ENCODE measurements at places on chromosomes 6 and 20. TPM values are rescaled to one million over a fixed set of nuclear protein-coding genes. Genes with fewer than 3 reads are reported as not detected.

ISM1 gene
- 2.2 TPM for polyA plus RNA-seq

SMIM8 gene
- 2.1 TPM for polyA plus RNA-seq

ARFRP1 gene
- polyA plus RNA-seq: 37.4 TPM

GRM1 gene
- polyA plus RNA-seq: 0.01 TPM

SNAP25 gene
- polyA plus RNA-seq: not detected

PSMB9 gene
- polyA plus RNA-seq: 29.0 TPM

OR14J1 gene
- not detected for polyA plus RNA-seq

SLCO4A1 gene
- 1.4 TPM for polyA plus RNA-seq

CDH4 gene
- 1.1 TPM for polyA plus RNA-seq

COL12A1 gene
- polyA plus RNA-seq: 96.9 TPM

DDO gene
- polyA plus RNA-seq: not detected

- DNase-seq: no peak
These were observed 20.0 kb upstream of the PLN start for GRCh38 chr6:118528129-118528528.

GRCh38 chr20:45368221-45368980 is 5.4 kb downstream of the SYS1 start:
- no peak for DNase-seq

DNA sequence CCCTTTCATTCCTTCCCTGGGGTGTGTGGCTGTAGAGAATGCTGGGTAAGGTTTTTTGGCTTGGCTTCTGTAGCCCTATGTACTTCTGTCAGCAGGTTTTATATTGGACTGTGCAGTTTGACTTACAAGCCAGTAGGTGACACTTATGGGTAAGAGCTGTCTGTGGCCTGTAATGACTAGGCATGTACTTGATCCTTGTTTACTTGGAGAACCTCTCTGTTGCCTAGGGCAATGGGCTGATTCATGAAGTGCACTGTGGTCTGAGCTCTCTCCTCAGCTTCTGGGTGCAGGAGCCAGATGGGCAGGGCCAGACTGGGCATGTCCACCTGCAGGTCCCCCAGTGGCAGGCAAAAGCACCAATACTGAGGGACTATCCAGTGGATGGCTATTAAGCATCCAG is 544.6 kb downstream of the ADGRB3 start:
- no peak for DNase-seq

DNA sequence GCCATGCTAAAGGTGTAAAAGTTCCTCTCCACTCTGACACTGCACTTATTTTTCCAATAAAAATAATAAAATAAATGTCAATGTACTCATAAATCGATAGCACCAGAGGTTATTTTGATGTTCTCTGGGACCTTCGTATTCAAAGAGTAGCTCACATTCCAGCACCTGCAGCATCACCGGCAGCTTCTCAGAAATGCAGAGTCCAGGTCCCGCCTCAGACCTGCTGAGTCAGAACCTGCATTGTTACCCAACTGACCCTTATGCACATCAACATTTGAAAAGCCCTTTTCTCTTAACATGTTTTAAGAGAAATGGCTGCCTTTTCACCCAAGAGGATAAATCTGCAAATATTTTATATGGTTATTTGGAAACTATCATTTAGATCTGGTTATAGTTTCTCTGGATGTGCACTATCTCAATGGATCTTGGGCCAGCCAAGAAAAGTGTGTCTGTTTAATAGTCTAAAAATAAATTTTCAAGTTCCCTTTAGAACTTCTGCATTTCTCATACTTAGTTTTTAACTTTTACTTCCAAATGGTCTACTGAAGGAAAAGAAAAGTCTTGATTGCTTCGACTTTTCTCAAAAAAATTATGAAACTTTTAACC is 216.2 kb upstream of the PRDM1 start:
- no peak for DNase-seq

GRCh38 chr20:59247731-59248684 is 52.4 kb upstream of the EDN3 start:
- DNase-seq: no peak

- no peak for DNase-seq
These were observed 496 bp downstream of the TMEM242 start for GRCh38 chr6:157322792-157323254.

- DNase-seq: no peak
These were observed 570.0 kb downstream of the TBC1D32 start for GRCh38 chr6:120764312-120764711.

GRCh38 chr6:35496036-35496840 is 641 bp downstream of the TEAD3 start:
- no peak for DNase-seq

DNA sequence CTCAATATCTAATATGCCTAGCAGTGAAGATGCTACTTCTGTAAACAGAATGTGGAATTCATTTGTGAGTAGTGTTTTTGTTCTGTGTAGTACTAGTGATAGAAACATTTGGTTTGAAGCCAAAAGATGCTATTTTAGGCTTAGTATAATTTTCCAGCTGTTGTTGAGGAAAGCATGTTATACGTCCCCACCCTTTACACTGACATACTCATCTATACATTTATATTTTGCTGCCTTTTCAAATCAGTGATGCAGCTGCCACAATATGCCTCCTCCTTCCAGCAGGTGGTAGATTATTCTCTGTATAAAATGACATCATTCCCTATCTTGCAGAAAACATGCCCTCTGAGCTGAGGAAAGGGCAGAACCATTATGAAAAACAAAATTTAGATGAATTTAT is 1217.6 kb upstream of the GJE1 start:
- DNase-seq: no peak

- no peak for DNase-seq
These were observed 86.2 kb downstream of the VEGFA start for GRCh38 chr6:43856005-43856765.

GRCh38 chr20:2729251-2729713 is 36.7 kb downstream of the EBF4 start:
- no peak for DNase-seq

DNA sequence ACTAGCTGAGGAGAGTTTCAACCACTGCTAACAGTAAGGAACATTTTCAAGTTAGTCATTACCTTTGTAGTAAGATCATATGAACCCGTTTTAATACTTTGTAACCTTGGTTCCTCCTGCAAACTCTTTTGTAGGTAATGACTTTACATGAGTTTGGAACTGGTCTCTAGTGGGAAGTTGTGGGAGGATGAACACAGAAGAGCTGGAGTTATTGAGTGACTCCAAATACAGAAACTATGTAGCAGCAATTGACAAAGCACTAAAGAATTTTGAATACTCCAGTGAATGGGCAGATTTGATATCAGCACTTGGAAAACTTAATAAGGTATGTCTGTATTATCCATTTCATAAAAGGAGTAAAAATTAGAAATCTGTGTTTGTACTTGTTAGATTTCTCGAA is 29.3 kb downstream of the DOP1A start:
- DNase-seq: no peak

- DNase-seq: no peak
These were observed 109.5 kb downstream of the MYLK4 start for GRCh38 chr6:2641044-2641725.

DNA sequence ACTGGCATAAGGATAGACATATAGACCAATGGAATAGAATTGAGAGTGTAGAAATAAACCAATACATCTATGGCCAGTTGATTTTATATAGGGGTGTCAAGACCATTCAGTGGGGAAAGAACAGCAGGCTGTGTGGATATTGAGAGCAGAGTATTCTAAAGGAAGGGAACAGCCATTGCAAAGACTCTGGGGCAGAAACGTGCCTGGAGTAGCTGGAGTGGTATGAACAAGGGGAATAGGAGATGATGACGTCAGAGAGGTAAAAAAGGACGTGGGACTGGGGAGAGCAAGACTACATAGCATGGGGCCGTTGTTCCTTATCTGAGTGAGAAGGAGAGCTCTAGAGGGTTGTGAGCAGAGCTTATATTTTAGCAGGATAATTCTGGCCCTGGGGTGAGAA is 85.2 kb downstream of the TOX2 start:
- no peak for DNase-seq

- DNase-seq: no peak
These were observed 2.6 kb downstream of the DDR1 start for GRCh38 chr6:30886897-30887255.

GRCh38 chr6:34993213-34993612 is 104.2 kb downstream of the ANKS1A start:
- no peak for DNase-seq

GRCh38 chr20:12453711-12454110 is 536.0 kb downstream of the BTBD3 start:
- no peak for DNase-seq

DNA sequence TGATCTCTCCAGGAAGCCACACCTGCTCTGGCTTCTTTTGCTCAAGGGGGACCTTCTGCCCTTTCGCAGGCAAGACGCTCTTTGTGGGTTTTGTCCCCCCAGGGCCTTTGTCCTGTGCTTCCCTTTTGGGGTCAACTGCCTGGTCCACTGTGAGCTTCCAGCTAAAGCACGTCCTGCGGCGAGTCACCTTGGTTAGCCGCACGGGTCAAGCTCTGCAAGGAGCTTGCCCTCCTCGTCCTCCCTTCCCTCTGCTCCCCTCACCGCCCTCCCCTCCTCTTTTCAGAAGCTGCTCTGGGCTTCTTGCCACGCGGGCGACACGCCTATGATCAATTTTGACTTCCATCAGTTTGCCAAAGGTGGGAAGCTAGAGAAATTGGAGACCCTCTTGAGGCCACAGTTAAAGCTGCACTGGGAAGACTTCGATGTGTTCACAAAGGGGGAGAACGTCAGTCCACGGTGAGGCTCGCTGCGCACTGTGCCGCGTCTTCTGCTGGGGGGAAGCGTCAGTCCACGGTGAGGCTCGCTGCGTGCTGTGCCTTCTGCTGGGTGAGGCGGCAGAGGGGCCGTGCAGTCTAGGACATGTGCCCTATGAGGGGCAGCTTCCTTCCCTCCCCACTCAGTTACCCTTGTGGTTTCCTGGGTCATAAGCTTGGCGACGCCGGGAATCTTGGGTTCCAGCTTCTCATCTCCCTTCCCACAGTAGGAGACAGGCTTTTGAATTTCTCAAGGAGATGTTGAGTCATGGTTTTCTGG is 80.2 kb downstream of the SYNJ2 start:
- DNase-seq: no peak

- no peak for DNase-seq
These were observed 5.6 kb upstream of the MYT1 start for GRCh38 chr20:64158346-64159285.

GRCh38 chr20:4007383-4008025 is 7.9 kb downstream of the RNF24 start:
- no peak for DNase-seq

DNA sequence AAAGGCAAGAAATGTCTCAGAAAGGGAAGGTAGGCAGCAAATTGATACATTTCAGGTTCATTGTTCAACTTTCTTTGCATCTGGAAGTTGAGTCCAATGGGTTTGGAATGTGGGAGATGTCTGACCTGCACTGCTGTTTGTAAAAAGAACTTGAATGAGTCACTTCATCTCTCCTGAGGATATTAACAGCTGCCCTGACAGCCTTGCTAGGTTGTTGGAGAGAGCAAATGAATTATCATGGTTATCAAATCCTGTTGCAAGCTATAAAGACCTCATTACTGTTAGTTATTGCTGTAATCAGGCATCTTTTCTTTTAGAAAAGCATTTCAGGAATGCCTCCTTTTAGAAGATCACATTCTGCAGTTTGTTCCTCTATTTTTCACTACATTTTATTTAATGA is 23.0 kb upstream of the FLRT3 start:
- DNase-seq: no peak

DNA sequence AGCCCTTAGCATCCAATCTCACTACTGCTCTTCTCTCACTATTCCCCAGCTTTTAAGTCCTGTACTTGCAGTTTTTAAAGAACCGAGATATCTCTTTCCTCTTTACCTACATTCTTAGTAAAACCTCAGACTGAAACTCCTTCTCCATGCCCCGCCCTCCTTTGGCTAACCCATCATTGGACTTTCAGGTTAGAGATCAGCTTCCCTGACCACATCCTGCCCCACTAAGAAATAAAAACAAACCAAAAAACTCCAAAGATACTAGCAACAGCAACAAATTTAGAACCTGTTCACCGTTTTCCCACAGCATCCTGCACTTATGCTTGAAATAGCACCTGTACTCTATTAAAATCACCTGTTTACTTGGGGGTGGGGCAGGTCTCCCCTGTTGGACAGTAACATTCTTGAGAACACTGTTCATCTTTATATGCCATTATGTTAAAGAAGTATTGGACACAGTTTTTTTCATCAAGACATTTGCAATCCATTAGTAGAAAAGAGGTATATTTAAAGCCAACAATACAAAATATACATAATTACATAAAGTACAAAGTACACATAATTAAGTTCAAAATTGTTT is 16.3 kb upstream of the SMAP1 start:
- DNase-seq: no peak

GRCh38 chr20:13337090-13337784 is 116.2 kb downstream of the ISM1 start:
- no peak for DNase-seq

GRCh38 chr6:12393100-12393499 is 102.9 kb downstream of the EDN1 start:
- DNase-seq: no peak

DNA sequence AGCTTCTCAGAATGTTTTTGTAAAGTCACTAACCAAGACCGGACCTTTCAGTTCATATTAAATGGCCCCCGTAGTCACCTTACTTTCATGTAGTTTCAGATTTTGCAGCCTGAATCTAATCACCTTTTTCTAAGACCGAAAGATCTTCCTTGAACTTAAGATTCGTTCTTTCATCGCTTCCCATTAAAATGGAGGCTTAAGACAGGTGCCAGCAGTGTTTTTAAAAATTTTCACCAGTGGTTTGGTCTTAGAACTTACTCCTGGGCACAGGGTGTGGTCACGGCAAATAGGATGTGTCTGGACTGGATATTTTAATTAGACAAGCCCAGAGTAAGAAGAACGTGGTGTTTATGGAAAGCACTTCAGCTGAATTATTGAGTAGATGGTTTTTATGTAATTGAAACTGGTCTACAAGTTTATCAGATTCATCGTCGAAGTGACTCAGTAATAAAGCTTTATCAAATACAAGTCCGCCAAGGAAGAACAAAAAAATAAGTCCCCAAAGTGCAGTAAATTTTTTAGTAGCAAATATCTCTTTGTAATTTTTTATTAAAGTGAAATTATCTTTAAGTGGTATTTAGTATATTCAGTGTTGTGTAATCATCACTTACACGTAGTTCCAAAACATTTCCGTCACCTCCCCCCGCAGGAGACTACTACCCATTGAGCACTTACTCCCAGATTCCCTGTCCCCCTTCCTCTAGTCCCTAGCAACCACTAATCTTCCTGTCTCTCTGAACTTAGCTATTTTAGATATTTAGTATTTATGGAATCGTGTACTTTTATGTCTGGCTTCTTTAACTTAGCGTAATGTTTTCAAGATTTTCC is 868 bp downstream of the SRSF3 start:
- DNase-seq: no peak

DNA sequence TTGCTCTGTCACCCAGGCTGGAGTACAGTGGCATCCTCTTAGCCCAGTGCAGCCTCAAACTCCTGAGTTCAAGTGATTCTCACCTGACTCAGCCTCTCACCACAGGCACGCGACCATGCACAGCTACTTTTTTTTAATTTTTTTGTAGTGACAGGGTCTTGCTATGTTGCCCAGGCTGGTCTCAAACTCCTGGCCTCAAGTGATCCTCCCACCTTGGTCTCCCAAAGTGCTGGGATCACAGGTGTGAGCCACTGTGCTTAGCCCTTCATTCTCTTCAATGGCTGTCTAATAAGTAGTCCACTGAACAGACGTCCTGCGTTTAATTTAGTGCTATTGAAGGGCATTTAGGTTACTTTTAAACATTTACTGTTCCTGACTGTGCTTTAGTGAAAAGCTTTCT is 27.3 kb downstream of the KDM1B start:
- DNase-seq: no peak

GRCh38 chr6:157498817-157499216 is 117.8 kb downstream of the ZDHHC14 start:
- DNase-seq: no peak
